Activated T-cell treated with anti-CD3 and anti-CD28 coated beads, Interleukin-2, amount 50 U/mL, for 48 hours (primary cell): ENCODE measurements at places on chromosomes 6 and 20.
A peak's percentile ranks its signal among the peaks of the same experiment; 100 is the strongest.

DNA sequence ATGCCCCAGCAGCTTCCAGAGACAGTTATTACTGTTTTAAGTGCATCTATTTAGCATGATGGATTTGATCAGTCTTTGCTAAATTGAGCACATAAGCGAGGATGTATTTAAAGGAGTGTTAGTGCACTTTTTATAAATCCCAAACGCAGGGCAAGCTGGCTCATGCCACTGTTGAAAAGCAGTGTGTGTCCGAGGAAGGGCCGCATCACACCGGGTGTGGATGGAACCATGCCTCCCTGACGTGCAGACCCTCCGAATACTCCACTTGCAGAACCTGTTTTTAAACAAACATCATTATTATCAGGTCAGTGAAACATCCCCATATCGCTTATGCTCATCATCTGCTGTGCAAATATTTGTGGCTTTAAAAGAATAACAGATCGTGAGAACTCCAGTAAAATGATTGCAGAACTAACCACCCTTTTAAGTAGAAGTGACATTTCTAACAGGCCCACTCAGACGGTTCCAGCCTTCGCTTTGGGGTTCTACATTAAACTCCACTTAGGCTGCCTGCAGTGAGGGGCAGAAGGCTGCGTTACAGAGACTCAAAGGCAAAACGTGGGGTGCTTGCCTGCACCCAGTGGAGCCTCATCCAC lies 190.1 kb downstream of the CDH4 start:
- DNase-seq = no peak

DNA sequence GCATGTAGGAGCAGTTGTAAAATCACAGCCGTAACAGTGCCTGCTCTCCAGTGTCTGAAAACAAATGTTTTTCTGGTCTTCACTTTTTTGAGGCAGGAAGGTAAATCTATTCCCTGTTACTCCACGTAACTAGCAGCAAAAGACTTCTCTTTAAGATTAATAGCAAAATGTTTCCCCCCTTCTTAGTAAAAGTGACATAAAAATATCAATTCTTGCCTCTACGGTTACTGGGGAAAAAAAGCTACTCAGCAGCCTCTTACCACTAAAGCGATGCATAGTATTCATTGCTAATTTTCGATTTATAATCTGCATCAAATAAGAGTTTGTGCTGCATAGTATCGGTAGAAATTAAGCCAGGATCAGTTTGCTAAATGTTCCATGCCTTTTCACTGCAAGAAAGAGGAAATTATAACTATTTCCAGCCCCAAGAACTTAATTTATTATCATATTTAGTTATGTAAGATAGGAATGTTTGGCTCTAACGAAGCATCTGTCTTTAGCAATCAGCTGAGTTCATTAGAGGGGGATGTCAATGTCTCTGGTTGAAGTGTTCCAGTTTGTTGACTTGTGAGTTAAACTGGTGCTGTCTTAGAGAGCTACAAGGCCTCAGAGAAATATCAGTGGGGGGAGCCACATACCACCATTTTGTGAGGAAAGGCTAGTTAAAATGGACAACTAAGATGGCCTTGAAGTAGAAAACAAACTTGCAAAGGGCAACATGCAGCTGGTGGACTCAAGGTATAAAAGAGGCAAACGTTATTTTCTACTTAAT lies 617 bp upstream of the TSPYL1 start:
- no peak for DNase-seq

DNA sequence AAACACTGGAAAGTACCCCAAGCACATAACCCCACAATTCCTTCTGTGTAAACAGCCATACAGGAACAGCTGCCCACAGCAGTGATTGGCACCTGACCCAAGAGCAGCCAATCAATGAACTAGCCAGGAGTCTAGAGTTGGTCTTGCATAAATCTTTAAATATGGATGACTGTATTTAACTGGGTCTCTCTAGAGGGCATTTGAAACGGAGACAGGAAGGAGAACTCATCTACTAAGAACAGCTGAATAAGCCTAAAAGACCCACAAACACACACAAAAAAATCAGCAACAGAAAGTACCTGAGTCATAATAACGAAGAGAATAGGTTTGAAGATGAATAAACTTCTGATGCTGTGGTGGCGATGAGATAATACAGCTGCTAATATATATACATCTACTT lies 49.0 kb upstream of the ASF1A start:
- DNase-seq = no peak

DNA sequence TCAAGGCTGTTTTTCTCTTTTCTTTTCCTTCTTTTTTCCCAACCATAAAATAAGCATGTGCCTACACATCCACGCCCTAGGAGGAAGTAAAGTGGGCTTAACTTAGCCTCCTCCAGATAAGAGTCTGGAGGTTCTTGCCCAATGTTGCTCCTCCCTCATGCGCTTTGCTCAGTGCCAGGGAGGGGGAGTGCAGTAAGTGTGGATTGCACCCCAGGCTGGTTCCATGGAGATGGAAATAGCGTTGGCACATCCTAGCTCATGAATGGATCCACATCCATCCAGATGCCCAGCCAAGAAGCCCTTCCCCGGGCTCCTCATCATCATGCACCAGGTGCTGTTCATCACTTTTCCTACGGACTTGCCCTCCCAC lies 58.2 kb downstream of the NEDD9 start:
- DNase-seq = no peak

- DNase-seq = no peak
Measured at GRCh38 chr20:60043435-60043834, 85.2 kb downstream of the CDH26 start.

GRCh38 chr6:91098006-91098405 lies 511.1 kb upstream of the MAP3K7 start:
- no peak for DNase-seq

DNA sequence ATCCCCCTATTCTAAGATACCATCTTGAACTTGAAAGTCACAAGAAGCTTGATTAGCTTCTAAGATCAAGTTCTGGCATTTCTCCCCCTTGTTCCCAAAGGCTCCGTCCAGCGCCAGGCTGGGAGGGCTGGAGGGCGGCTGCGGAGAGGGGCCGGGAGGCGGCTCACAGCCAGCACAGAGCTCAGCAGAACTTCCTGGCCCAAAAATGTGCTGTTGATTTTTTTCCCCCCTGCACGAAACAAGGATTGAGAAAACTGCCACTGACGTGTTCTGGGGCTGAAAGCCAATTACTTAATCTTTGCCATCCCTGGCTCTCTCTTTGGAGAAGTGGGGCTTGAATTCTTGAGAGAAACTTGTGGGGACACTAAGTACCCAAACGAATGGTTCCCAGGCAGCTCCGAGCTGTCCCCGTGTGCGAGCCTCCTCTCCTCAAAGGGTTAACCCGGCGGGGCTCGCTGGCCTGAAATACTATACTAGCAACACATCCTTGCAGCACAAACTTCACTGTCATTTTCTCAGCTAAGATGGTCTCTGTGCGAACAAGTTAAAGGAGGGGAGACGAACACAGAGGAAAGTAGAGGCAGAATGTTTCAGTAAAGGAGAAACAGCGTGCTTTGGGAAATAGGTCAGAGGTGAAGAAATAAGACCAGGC lies 452 bp downstream of the TRAF3IP2 start:
- DNase-seq = peak; percentile 64

DNA sequence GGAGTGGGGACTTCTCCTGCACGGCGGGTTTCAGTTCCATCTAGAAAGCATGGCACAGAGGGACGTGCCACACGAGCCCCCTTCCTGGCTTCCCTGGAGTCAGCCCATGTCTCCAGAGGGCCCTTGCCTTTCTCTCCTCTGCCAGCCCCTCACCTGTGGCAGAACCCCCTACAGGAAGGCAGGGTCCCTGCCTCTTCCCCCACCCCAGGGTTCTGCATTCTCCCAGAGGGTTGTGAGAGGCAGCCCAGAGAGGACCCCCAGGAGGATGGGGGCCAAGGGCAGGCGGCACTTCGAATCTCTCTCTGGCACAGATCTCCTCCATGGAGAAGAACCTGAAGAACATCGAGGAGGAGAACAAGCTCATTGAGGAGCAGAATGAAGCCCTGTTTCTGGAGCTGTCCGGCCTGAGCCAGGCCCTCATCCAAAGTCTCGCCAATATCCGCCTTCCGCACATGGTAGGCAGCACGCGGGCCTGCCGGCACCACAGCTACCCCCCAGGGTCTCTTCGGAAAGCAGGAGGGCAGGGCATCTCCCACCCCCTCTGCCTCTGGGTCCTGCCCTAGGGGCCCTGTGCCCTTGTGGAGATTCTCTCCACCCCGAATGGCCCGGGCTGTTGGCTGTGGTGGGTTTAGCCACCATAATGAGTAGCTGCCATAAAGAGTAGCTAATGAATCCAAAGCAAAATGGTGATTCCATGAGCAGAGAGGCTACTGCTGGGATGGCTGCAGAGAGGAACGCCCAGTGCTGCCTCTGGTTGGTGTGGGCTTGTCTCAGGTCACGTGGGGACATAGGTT lies 15.9 kb upstream of the PCMTD2 start:
- DNase-seq = no peak

GRCh38 chr20:48698507-48699267 lies 129.1 kb downstream of the PREX1 start:
- no peak for DNase-seq

- no peak for DNase-seq
Measured at GRCh38 chr6:80566361-80566760, 459.9 kb downstream of the BCKDHB start.

DNA sequence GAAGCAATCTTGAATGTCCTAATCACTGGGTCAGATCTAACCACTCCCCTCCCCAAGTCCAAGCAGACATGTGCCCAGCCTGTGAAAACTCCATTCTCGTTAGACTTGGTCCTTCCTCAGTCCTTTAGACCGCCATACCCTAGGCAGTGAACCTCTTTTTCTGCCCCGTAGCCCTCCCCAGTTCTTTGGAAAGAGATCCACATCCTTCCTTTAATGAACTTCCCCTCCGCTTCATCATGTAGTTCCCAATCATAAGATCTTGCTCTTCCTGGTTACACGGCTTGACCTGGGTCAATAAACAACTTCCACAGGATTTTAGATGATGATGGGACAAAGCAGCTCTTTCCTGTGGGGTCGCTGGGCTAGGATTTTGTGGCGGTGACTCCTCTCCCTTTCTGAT lies 9.6 kb downstream of the AHCY start:
- DNase-seq = no peak

DNA sequence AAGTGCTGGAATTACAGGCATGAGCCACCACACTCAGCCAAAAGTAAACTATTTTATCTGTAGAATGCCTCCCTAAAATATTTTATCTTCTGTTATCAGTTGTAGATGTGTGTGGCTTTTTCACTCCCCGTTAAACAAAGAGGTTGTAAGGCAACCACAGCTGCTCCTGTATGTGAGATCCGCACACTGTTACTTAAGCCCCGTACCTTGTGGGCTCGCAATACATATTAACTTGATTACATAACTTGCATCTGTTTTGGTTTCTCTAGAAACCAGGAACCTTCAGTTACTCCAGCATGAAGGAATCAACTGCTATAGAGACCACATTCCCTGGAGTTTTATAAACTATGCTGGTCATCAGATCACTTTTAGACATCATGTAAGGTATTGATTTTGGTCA lies 420.1 kb upstream of the SLC35B3 start:
- DNase-seq = no peak

DNA sequence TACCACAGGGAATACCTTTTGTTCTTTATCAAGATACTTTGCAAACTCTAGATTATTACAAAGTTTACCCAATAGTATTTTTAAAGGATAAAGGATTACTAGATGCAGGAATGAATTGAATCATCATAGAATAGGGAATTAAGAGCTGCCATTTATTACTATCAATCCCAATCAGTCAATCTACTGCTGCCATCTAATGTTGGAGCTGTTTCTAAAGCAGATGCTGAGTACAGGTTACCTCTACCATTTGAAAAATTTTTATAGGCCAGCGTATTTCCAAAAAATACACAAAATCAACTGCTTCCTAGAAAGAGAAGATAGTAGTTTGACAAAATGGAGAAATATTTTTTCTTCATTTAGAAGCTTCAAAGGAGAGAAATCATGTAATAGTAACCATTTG lies 520.4 kb downstream of the ADGRB3 start:
- no peak for DNase-seq

DNA sequence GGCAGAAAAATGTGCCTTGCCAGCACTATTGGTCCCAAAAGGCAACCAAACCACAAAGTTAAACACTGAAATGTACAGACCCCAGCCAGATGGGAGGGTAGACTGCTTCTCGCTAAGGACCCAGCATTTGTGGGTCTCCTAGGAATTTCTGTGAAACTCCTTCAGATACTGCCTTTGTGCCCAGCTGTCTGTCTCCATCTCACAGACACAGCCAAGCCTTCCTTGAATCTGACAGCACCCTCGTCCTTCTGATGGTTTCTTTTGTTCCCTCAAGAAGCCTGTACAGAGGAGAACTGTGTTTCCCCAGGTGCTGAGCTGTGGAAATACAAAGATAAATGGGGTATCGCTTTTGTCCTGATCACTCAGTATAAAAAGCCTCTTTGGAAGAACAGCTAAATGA lies 254.0 kb upstream of the TAB2 start:
- no peak for DNase-seq

DNA sequence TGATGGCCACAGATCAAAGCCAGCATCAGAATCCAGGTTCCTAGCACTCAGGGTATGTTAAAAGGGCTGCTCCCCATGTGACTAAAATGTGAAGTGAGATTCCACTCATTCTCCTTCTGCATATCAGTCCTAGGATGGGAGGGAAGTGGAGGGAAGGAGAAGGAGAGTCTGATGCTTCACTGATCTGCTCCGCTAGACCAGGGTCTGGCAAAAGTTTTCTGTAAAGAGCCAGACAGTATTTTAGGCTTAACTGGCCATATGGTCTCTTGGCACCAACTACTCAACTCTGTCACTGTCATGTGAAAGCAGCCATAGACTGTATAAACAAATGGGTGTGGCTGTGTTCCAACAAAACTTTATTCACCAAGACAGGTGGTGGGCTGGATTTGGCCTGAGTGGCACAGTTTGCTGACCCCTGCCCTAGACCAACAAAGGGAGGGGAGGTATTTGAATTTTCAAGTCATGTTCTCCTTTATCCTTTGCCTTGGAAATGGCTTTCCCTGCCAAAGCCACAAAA lies 22.6 kb downstream of the GHRH start:
- DNase-seq = no peak

DNA sequence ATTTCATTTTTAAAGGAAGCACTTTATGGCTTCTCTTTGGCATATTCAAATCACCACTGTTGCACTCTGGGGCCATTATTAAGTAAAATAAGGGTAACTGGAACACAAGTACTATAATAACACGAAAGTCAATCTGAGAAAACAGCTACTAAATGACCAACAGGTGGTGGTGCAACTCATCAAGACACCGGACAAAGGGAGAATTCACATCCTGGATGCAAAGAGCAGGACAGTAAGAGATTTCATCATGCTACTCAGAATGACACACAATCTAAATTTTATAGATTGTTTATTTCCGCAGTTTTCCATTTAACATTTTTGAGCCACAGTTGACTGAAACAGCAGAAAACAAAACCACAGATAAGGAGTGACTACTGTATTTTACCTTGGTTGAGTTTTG lies 27.6 kb upstream of the LY86 start:
- no peak for DNase-seq

- no peak for DNase-seq
Measured at GRCh38 chr6:38152620-38153019, 333.1 kb downstream of the ZFAND3 start.

GRCh38 chr20:3751675-3752385 lies 15.7 kb downstream of the ADISSP start:
- peak; percentile 66 for DNase-seq
